ENCODE measurements at places on chromosomes 6 and 20.

GRCh38 chr20:49310705-49311104 is 32.8 kb upstream of the ZNFX1 start:
- DNase-seq: no peak

DNA sequence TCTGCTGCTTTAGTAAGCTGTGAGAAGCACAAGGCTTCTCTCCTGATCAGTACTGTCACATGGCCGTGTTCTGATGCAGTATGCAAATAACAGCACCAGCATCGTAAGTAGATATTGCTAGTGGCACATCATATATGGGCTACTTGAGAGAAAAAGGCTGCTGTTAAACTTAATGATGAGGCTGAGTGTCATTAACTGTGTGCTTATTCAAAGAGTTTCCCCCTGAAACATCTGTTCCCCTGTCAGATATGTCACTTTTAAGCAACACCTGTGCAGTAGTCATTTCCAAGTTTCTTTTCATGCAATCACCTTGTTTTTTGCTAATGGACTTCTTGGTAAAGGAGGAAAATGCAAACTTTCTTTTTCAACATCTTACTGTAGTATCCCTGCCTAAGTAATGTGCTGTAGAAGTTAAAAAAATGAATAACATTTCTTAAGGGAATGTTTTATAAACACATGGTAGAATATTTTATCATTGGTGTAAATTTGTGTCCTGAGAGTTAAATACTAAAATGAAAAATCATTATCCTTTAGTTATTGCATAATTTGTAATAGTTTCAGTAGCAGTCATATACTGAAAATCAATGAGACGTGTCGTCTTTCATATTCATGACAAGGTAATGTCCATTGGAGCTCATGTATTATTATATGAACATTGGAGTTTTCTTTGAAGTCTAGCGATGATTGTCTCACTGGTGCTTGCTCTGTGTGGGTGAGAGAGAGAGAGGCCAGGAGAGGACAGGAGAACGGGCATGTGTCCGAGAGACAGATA is 366.3 kb downstream of the CDKAL1 start:
- no peak for DNase-seq

DNA sequence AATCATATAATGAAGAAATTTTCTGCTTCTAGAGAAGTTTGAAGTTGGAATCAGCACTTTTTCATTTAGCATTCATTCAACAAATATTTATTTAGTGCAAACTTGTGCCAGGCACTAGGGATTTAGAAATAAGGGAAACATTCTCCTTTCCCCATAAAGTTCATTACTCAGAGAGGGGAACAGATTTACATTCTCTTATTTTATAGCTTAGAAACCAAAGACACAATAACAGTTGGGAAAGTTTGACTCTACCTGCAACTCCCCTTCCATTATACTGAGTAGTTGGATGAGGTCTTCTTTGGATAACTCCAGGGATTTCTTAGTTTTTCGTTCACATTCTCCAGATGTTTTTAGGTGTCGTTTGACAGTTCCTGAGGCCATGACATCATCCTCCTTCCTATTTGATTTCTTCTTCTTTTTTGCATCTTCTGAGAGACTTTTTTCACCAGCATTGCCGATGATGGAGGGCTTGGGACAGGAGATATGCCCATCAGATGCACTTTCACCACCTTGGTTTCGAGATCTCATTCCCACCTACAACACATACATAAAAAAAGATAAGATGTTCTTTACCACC is 79.1 kb downstream of the FILIP1 start:
- DNase-seq: no peak

DNA sequence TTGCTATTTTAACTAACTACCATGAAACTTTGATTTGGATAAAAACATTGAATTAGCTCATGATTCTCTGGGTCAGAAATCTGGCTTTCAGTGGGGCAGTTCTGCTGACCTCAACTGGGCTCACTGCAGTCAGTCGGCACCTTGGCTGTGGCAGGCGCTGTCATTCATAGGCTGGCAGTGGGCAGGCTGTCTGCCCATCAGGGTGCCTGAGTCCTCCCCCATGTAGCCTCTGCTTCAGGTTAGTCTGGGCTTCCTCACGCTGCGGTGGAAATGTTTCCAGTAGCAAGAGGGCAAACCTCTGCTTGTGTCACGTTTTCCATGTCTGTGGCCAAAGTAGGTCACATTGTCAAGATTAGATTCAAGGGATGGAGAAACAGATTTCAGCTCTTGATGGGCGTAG is 251.0 kb upstream of the TCF21 start:
- no peak for DNase-seq

GRCh38 chr6:64815718-64816117 is 891.3 kb downstream of the EYS start:
- no peak for DNase-seq

DNA sequence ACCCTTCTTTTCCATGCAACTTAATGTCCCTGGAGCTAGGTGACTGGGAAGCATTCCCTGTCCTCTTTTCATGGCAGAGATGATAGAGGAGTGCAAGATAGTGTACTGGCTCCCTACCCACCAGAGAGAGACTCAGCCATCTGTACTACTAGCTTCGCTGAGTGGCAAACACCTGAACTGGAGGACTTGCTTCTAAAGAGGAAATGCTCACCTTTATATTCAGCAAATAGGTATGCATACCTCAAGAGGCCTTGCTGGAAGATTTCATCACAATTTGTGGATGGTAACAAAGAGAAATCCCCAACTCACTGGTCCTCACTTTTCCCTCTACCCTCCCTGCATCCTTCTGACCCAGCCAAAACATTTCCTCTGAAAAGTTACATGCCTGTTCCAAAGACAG is 124.1 kb downstream of the FOXA2 start:
- no peak for DNase-seq

DNA sequence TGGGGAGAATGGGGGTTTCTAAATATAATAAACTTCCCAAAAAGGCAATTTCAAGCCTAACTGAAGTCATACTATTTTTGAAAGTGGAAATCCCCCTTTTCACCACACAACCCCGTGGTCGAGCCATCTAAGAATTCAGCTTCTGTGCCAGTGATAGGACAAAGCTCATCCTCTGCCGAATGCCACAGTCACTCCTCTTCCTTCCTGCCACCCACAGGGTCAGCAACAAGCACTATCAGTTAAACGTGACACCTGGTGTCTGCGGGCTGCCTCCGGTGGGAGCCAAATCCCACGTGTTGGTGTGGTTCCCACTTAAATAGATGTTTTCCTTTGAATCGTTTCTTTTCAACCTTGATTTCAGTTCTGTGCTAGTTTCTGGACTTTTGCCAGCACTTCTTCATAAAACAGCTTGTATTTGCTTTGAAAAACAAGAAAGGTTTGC is 60.7 kb downstream of the TNFAIP3 start:
- peak; percentile 93 for DNase-seq

- DNase-seq: no peak
Measured at GRCh38 chr6:126812651-126813050, 305.8 kb upstream of the RSPO3 start.

DNA sequence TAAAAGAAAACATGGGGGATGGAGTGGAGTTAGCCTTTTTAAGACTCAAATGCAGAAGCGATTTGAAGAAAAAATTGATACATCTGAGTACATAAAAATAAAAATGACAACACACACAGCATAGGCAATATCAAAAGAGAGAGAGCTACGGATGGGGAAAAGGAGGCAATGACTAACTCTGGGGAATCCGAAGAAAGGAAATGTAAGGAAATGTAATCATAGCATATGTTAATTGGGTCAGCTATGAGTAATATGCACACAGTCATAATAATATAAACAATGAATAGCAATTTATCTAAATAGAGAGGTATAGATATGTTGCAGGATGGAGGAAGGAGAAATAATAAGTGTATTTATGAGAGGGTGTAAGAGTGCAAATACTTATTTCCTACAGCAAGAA is 83.4 kb downstream of the NOL4L start:
- no peak for DNase-seq

- no peak for DNase-seq
Measured at GRCh38 chr6:7727946-7728854, 2.3 kb downstream of the BMP6 start.

- DNase-seq: no peak
Measured at GRCh38 chr6:158758451-158758860, 60.7 kb downstream of the EZR start.

DNA sequence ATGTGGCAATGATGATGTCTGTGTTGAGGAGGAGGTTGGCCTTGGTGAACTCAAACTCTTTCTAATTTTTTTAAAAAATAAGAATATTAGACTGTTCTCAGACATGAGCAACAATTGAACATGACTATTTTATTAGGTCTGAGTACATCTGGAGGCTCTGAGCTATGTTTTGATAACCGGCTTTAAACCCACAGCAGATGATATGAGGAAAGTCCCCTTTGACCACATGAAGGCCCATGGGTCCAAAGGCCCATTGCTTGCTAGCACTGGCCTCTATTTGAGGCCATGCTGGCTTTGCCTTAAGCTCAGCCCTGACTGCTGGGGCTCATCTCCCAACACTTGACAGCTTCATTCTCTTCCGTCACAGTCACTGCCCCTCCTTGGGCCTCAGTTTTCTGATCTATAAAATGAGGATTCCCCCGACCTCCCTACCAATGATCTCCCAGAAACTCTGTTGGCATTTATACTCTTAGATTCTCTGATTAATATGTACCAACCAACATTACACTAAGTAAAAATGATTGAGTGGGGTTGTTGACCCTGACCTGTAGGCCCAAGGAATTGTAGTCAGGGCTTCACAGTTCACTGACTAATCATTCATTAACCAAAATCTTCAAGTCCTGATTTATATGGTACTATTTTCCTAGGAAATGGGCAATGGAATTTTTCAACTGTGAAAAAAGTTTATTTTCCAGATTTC is 23.9 kb upstream of the TINAG start:
- DNase-seq: no peak

GRCh38 chr6:137659871-137660270 is 165.7 kb upstream of the OLIG3 start:
- DNase-seq: no peak

DNA sequence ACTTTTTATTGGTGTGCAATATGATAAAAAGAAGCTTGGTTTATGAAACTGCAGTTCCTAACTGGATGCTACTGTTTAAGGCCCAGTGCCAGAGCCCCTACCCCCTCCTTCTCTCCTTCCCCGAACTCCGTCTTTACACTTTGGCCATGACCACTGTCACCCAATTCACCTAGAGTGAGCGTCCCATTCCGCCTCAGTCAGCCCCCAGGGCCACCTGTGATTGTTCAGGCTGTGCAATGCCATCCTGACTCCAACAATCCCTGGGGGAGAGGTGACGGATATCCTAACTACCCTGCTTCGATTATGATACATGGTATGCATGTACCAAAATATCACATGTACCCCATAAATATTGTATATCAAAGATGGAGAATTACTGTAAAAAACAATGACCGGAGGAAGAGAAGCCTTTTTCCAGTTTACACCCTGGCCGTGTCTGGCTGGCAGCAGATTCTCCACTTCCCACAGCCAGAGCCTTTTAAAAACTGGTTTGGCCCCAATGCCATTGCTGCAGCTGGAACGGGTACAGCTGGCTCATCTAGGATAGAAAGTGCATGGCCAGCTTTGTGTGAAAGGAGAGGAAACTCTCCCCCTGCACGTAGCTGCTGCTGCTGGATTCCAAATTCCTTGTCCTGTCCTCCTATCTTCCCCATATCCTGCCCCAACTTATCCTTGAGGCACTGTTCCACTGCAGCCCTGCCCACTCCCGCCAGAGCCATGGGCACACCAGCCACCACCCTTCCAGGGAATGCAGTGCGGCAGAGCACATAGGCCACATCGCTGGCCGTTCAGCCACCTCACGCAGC is 99.7 kb downstream of the JPH2 start:
- no peak for DNase-seq

DNA sequence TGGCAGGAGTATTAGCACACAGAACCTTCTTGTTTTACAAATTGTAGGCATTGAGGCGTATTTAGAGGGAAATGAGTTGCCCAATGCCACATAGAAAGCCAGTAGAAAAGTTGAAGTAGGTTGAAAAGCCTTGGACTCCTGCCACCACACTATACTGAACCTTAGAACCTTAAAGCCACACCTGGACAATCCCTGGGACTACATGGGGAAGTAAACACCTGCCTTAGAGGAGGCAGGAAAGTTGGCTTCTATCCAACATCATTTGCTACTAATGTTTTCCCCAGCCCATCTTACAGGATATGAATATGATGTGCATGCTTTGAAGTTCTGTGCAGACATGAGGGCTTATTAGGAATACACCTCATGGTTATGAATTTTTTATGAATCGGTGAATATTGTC is 5.3 kb upstream of the EPPIN start:
- no peak for DNase-seq

GRCh38 chr6:3265671-3266070 is 6.9 kb downstream of the PSMG4 start:
- no peak for DNase-seq

DNA sequence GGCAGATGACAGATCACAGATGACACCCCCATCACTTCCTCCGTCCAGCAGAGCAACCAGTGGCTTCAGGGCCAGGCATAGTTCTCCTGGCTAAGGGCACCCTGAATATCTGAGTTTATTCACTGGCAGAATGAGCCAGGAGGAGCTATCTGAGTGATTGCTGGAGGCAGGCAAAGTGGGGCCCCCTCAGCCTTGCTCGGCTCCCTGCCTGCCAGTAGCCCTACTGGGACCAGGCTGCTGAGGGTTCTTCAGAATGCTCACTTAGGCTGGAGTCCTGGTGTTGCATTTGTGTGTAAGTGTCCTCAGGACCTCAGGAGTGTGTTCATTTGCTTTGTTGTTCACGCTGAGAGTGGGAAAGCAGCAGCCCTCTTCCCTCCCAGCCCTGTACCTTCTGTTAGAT is 31.2 kb downstream of the CHMP4B start:
- DNase-seq: no peak

GRCh38 chr6:168989421-168989820 is 264.2 kb downstream of the THBS2 start:
- DNase-seq: no peak

- no peak for DNase-seq
Measured at GRCh38 chr6:143140767-143141166, 80.1 kb downstream of the AIG1 start.

GRCh38 chr6:71822625-71823024 is 63.7 kb upstream of the RIMS1 start:
- no peak for DNase-seq

DNA sequence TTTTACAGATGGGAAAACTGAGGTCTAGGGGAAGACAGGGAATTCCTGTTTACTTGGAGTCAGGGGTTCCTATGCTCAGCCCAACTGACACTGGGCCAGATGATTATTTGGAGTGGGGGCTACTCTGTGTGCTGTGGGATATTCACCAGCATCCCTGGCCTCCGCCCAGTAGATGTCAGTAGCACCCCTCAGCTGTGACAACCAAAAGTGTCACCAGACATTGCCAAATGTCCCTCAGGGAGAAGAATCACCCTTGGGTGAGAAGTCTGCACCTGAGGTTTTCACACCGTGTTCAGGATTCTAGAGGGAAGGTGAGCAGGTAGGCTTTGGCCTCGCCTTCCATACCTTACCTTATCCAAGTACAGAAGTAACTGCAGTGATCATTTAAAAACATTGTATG is 27.6 kb downstream of the CDH26 start:
- no peak for DNase-seq

All from CD4-positive, alpha-beta memory T cell (primary cell).